ENCODE measurements at places on chromosomes 2 and 18.

- no peak for DNase-seq
Measured at GRCh38 chr2:46390036-46390435, 89.3 kb upstream of the TMEM247 start.

- no peak for DNase-seq
Measured at GRCh38 chr18:31454066-31454708, 6.6 kb downstream of the DSG3 start.

DNA sequence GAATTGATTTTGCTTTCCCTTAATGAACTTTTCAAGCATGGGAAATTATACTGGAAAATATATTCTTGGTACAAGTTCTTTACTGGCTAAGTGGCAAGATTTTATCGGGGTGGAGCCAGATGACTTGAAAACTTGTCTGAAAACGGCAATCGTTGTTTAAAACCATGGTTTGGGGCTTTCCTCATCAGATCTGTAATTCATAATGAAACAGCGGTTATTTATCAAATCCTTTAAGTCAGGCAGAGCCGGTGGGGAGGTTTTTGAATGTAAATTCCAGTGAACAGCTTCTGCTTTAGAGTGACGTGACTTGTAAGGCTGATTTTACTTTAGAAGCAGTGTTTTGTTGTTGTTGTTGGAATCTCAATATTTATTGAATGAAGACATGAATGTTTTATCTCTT, 2.6 kb downstream of the SEC11C start:
- DNase-seq, result no peak

GRCh38 chr18:35178260-35178659, 62.6 kb upstream of the ZNF397 start:
- DNase-seq, result no peak

DNA sequence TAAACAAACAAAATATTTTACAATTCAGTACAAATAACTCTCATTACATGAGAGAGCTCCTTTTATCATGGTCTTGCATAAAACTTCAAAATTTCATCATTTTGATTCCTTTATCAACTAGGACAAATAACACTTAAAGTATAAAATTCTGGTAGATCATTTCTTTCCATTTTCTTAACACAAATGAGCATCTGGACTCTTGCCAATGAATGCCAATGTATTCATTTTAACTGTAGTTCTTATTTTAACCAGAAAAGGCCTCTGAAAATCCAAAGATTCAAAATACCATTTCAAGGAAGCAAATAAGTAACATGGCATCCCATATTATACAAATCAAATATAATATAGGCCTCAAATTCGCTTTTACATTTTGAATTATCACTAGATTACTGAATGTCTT, 13.8 kb upstream of the POU3F3 start:
- DNase-seq, result no peak

DNA sequence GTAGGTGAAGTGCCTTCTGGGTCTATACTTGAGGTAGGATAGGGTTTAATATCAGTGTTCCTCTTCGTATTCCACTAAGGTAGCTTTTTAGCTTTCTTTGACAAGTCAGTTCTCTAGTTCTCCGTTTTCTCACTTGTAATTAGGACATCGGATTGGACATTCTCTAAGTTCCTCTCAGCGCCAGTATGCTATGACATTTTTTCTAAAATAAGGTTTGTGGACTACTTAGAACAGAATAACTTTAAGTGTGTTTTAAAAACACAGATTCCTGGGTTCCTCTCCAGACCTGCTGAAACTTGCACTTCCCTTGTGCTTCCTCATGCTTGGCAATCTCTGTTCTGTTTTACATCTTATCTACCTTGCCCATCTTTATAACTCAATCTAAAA, 69.3 kb upstream of the YWHAQ start:
- DNase-seq, result no peak

- no peak for DNase-seq
Measured at GRCh38 chr2:10977621-10978020, 65.9 kb downstream of the KCNF1 start.

DNA sequence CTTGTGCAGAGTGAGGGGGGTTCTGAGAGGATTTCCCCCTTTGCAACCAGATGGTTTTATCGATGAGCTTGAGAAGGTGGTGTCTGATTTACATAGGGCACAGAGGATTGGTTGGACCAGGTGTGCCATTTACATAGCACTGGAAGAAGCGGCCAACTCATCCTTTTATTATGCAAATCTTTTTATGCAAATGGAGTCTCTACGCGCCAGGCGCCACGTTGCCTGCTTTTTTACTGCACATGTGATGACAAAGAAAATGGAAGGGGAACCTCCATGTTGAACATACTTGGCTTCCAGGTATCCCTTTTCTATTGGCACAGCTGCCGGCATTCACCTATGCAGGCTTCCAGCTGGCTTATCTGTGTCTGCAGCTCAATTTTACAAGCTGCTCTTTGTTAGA, 18.4 kb upstream of the TXNL4A start:
- no peak for DNase-seq

DNA sequence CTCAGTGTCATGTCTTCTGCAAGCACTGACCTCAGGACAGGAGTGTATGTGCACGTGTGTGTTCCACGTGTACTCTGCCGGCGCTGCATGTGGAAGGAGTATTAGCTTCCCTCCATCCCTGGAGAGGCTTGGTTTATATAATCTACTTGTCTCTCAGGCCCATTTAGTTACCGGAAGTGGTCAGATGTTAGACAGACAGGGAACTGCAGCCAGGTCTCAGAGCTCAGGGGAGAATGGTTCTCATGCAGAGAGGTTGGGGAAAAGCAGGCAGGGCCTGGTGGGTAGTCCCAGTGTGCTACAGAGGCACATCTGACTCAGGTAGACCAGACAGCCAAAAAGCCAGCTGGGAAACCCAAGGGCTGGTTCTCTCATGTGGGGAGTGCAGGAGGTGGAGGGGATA, 167.9 kb downstream of the CTIF start:
- no peak for DNase-seq

Measured in NCI-H1417 (cell line).